ENCODE measurements at places on chromosomes 6 and 20.
A peak's percentile ranks its signal among the peaks of the same experiment; 100 is the strongest.

DNA sequence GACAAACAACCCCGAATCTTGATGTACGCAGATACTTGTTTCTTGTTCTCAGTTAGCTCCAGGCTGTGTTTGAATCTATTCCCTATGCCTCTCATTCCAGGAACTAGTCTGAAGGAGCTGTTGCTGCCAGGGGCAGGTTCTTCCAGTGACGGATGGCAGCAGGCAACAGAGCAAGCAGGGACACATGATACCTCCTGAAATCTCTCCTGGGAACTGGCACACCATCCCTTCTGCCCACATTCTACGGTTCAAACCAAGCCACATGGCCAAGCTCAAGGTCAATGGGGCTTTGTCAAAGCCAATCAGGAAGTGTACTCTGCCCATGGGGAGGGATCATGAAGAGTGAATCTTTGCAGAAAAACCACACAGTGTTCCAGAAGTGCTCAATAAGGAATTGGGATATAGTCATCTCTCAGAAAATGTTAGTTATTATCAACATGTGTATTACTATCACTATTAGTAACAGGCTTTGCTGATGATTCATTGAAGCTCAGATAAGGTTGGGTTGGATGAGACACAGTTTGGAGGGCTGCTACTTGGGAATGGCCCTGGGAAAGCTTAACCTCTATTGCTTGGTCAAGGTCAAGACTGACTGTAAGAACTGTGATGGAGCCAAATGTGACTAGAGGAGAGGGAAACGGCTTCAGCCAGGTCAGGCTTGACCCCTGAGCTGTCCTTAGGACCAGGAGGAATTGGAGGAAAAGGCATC, 454.9 kb downstream of the PTPRT start:
- DNase-seq, result no peak

GRCh38 chr6:12538881-12539357, 177.6 kb upstream of the PHACTR1 start:
- DNase-seq, result peak; percentile 13

GRCh38 chr6:38030380-38030779, 210.9 kb downstream of the ZFAND3 start:
- DNase-seq, result no peak

- DNase-seq, result no peak
Observed at GRCh38 chr20:3190681-3191111, 13.8 kb downstream of the DDRGK1 start.

DNA sequence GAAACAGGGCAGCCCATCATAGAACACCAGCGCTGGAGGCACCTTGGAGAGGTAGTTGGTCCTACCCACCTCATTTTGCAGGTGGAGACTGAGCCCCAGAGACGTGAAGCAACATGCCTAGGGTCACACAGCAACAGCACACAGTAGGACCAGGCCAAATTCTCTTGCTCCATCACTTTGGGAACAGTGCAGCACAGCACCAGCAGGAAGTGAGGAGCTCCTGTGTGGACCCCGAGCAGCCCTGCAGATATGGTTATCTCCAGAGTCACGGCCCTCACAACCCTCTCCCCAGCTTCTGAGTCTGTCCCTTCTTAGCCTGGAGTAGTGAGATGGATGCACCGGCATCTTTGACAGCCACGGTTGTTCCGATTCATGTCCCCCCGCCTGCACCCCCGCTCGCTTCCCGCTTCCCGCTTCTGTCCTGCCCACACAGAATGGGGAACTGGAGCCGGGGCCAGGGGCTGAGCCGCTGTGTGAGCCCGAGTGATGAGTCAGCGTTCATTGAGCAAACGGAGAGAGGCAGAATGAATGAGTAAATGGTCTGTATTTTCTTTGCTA, 72.6 kb upstream of the DUSP22 start:
- DNase-seq, result no peak

- no peak for DNase-seq
Observed at GRCh38 chr20:15561707-15562404, 1011.4 kb downstream of the KIF16B start.

DNA sequence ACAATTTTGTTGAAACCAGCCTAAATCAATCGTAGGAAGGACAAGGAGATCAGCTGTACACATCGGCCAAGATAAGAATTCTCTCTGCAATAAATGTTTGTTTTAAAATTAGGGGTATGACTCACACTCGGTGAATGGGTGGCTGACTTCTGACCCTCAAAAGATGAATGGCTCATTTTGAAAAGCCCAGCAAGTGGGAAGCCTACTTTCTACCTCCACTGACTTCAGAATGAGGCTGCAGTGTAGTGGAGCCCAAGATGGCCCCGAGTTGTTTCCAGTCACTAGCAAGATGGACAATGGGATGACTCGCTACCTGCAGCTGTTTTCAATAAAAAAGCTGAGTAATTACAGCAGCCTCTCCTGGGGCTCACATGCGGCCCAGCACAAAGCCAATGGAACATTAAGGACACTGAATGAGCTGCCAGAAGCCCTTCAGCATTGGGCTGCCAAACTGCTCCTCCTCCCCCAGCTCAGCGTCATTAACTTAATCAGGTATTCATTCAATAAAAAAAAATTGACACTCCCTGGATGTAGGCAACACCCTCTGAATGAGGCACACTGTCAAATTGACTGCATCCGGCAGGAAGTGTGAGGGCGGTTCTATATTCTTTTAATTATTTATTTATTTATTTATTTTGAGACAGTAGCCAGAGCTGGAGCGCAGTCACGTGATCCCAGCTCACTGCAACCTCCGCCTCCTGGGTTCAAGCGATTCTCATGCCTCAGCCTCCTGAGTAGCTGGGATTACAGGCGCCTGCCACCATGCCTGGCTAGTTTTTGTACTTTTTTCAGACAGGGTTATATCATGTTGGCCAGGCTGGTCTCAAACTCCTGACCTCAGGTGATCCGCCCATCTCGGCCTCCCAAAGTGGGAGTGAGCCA, 107.3 kb downstream of the GMPR start:
- DNase-seq, result no peak

GRCh38 chr6:36247693-36248092, 22.2 kb upstream of the PNPLA1 start:
- no peak for DNase-seq

DNA sequence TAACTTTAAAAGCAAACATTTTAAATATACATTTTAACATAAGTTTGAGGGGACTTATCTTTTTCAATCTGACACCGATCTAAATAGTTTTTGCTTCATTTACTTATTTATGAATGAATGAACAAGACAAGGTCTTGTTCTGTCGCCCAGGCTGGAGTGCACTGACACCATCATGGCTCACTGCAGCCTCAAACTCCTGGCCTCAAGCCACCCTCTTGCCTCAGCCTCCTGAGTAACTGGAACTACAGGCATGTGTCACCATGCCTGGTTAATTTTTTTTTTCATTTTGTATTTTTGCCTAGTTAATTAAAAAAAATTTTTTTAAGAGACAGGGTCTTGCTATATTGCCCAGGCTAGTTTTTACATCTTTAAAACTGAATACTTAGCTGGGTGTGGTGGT, 25.4 kb downstream of the FBXO9 start:
- DNase-seq, result no peak

DNA sequence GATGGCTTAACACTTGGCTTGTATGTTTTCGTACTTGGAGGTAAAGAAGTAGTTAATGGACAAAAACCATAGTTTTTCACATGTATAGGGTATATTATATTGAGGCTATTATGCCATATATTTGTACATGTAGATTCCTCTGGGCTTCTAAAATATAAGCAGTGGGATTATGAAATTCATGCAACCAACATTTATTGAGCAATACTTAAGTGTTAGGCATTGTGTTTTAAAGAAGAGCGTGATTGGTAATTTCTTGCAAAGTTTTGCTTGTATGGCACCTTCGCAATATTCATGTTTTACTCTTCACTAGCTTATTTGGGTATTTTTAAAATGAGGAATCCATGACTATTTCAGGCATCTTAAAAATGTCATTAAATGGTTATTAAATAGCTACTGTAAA, 2.5 kb downstream of the TULP4 start:
- no peak for DNase-seq

DNA sequence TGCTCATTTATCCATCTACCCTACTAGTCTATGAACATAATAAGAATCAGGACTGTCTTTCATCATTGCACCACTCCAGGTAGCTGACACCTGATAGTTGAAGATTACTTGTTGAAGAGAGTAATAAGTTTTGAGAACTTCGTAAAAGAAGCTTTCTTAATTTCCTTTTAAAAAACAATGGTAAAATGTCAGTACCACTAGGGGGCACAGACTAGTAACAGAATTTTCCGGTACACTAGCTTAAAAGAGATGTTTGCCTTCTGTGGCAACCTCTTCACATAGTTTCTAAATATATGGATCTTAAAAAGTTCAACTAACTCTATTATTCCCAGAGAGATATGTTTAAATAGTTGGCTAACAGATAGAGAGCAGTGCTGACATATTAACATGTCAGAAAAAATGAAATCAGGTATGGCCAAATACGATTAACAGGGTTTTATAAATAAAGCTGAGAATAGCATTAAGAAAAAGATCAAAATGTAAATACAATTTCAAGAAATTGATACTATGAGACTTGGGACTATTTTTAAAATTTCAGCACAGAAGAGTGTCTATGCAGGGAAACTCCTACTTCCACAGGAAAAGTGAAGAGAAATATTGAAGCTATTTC, 5.4 kb upstream of the KCNQ5 start:
- DNase-seq, result peak; percentile 37

DNA sequence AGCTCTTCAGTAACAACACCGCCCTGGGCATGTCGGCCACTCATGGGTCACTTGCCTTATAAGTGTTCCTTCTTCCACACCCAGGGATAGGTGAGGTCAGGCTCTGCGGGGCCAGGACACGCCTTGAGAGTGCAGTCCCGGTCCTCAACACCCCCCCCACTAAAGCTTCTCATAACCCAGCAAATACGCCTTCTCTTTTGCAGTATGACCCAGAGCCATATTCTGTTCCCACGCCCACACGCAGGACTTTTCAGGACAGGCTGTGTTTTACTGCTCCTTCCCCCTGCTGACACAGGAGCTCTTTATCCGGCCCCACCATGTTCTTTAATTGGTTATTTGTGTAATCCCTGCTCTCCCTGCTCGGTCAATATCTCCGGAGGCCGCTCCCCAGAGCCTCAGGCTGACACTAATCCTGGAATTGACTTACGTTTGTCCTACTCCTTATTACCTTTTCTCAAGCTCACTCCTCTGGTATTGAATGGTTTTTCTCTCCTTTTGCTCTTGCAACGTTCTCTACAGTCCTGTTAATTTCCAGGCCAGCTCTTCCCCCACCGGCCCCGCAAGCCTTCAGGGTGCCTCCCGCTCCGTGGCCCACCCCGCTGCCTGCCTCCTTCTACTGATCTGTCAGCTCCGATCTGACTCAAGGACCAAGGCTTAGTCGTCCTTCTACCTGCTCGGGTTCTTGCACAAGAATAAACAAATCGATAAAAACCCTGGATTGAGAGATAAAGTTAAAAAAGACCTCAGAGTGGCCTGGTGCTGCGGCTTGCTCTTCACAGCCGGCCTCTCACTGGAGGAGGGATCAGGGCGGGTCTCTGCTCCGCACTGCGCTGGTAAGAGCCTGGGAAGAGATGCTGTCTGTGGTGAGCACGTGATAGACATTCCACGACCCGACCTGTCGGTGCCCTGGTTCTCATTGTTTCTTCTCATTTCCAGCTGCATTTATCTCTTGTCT, 357.5 kb downstream of the ZFAND3 start:
- DNase-seq, result peak; percentile 87

DNA sequence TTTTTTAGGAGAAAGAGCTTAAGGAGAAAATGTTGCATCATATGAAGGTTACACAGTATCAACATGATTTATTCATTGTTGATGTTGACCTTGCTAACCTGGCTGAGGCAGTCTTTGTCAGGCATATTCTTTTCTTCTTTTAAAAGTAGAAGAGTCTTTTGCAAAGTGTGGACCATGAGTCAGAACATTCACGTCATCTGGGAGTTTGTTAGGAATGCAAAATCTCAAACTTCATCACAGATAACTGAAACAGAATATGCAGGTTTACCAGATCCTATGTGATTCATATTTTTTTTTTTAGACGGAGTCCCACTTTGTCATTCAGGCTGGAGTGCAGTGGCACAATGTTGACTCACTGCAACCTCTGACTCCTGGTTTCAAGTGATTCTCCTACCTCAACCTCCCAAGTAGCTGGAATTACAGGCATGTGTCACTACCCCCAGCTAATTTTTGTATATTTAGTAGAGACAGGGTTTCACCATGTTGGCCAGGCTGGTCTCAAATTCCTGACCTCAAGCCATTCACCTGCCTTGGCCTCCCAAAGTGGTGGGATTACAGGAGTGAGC, 530.4 kb upstream of the BTBD3 start:
- DNase-seq, result peak; percentile 3

- no peak for DNase-seq
Observed at GRCh38 chr6:36197739-36198221, 1.2 kb downstream of the BRPF3 start.

GRCh38 chr6:11522812-11523605, 14.5 kb upstream of the TMEM170B start:
- DNase-seq, result no peak

DNA sequence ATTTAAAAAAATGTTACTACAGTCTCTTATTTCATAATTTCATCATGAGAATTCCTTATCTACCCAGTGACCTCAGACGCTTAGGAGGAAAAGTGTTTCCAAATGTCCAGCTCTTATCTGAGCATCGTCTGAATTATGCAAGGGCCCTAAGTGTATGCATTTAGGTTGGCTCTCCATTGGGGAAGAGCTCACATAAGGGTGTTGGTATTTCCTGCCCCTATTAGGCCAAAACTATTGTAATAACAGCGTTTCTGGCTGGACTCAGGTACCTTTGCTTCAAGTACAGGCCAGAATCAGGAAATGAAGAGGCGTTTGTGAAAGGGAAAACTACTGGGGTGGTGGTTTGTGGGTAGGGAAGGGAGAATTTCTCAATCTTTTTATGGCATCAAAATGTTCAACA, 40.4 kb upstream of the SGK1 start:
- DNase-seq, result no peak

- DNase-seq, result no peak
Observed at GRCh38 chr6:33984466-33985312, 161.2 kb downstream of the GRM4 start.

DNA sequence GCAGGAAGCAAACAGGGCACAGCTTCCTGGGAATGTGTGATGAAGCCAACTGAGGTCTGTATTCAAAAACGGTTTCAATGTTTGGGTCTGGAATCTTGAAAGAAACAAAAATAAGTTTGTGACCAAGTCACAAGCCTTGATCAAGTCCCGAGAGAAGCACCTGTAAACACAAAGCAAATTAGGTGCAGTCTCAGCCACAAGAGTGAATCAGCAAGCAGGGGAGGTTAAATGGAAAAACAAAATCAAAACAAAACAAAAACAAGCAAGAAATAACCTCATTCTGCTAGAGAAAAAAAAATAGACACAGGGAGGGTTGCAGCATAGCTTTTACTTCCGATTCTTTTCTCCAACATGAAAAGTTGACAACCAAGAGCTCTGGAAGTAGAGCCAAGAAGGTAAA, 201.7 kb downstream of the CLIC5 start:
- DNase-seq, result no peak

- no peak for DNase-seq
Observed at GRCh38 chr6:159005436-159005835, 5.4 kb upstream of the RSPH3 start.

- DNase-seq, result no peak
Observed at GRCh38 chr20:20535051-20535450, 167.1 kb downstream of the INSM1 start.

DNA sequence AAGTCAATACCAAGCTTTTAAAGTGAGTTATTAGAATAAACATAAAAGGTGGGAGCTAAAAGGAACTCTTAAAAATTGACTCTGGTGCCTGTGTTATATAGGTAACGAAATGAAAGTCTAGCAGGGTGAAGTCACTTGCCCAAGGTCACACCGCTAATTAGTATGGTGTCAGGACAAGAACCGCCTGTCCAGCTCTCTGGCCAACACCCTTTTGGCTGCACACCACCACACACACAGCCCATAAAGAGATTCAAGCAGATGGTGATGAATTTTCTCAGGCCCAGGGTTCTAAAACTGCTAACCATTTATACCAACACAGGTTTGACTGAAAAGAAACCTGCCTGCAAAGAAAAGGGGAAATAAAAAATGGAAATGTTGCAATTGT, 20.2 kb downstream of the GFOD1 start:
- DNase-seq, result no peak
